ENCODE measurements at places on chromosomes 11 and 22.

- no peak for DNase-seq
Measured at GRCh38 chr11:71199226-71199820, 53.1 kb downstream of the SHANK2 start.

DNA sequence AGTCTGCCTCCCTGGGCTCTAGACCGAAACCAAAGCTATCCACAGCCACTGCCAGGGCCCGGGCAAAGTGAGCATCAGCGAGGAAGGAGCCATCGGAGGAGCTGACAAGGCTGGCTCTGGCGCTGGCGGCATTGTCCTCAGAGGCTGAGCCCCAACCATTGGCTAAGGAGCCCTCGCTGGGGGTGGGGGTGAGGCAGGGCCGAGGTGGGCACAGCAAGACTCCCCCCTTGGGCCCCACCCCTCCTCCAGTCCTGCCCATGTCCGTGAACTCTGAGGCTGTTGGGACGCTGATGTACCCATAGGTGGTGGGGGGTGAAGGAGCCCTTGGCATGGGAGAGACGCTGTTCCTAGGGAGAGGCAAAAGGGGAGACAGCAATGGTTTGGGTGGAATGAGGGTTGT is 11.2 kb downstream of the ROBO4 start:
- DNase-seq = no peak

DNA sequence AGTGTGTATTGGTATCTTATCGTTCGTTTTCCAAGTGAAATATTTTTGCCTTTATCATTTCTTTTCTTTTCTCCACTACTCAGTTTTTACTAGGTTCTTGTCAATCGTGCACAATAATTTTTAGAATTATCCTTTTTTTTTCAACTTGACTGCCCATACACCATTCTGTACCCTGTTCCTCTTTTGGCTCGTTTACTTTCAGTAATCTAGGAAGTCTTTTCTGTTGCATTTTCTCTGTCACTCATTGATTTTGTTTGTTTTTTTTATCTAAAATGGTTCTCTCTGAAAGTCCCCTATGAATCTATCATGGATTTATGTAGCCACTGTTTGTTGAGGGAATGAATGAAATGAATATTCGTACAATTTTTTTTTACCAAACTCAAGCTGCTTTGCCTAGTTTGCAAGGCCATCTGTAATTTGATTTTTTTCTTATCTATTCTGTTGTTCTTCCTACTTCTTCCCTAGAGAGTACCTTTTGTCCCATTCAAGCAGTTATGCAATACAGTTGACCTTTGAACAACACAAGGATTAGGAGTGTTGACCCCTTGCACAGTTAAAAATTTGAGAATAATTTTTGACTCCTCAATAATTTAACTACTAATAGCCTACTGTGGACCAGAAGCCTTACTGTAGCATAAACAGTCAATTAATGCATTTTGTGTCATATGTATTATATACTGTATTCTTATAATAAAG is 166.3 kb downstream of the TMEM135 start:
- DNase-seq = no peak

GRCh38 chr22:46513908-46514550 is 23.4 kb downstream of the CELSR1 start:
- no peak for DNase-seq

- DNase-seq = no peak
Measured at GRCh38 chr22:45475063-45475747, 27.5 kb upstream of the FBLN1 start.

DNA sequence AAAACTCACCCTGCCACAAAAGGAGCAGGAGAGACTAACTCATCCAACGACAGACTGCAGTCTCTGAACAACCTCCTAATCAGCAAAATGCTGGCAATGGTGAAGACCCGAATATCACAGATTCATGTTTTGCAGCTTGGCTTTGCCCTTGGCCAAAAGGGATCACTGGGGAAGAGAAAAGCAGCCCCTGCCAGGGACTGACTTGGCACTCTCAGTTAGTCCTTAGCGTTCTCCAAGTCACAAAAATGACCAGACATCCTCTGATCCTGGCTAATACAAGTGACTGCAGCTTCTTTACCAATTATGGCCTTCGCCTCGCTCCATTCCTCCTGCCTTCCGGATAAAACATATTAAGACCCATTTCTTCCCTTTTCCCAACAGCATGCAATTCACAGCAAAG is 22.4 kb upstream of the CHST1 start:
- DNase-seq = no peak

DNA sequence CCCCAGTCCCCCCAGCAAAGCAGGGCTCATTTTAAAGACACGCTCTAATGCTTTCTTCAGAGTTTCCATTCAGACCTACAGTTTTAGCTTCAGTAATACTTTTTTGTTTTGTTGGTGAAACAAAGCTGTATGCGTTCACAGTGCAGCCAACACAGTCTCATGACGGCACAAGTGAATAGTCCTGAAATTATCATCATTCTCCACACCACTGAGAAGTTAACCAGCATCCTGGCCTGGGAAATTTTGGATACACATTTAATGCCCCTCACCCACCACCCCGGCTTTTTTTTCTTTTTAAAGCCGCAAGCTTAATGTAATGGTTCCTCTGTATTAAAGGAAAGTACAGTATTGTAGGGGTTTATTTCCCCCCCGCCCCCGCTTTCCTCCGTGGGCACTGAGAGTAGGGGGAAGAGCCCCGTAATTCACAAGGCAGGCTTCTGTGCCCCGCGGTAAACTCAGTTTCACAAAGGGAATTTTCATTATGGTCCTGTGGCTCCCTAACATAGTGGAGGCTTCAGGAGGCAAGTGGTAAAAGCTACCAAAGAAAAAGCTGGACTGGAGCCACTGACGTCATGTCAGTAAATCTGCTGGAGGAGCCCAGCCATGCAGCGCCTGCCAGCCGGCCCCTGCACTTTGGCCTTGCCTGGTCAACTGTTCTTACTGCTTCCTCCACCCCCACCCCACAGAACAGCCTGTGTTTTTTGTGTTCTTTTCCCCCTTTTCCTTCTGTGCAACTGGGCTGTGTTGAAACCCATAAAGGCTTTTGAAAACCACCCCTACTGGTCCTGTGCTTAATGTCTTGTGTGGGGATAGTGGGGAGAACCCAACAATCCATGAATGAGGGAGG is 18.2 kb downstream of the TEAD1 start:
- peak; percentile 93 for DNase-seq

- no peak for DNase-seq
Measured at GRCh38 chr11:63534895-63535461, 1.6 kb upstream of the PLAAT4 start.

- no peak for DNase-seq
Measured at GRCh38 chr11:65851083-65851579, 6.8 kb downstream of the CFL1 start.

DNA sequence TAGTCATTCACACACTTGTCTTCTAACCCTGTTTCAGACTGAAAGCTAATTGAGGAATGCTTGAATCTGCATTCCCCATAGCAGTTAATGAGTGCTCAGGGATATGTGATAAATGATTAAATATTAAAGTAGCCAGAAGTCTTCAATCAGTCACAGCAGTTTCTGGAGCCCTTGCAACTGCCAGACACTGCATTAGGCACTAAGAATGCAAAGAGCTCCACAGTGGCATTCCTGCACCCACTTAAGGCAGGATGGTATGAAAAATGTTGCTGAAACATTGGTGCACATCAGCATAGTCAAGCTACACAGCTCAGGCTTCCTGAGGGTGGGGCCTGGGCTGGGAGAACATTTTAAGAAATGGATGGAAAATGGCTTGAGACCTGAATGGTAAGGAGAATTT is 6.5 kb downstream of the DTX4 start:
- DNase-seq = no peak

DNA sequence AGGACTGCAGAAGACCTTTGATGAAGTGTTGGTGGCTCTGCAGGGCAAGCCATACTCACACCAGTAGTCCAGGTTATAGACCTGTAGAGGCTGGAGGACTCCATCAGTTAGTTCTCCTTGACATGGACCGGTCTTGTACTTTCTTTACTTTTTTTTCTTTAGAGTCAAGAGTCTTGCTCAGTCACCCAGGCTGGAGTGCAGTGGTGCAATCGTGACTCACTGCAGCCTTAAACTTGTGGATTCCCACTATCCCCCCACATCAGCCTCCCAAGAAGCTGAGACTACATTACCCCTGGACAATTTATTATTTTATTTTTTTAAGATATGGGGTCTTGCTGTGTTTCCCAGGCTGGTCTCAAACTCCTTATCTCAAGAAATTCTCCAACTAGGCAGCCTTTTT is 49.6 kb upstream of the E2F8 start:
- no peak for DNase-seq

GRCh38 chr11:26109658-26110368 is 222.1 kb upstream of the ANO3 start:
- DNase-seq = no peak

GRCh38 chr11:132099692-132100091 is 729.3 kb downstream of the NTM start:
- DNase-seq = no peak

GRCh38 chr11:2890466-2891294 is 5.1 kb upstream of the CDKN1C start:
- DNase-seq = no peak

DNA sequence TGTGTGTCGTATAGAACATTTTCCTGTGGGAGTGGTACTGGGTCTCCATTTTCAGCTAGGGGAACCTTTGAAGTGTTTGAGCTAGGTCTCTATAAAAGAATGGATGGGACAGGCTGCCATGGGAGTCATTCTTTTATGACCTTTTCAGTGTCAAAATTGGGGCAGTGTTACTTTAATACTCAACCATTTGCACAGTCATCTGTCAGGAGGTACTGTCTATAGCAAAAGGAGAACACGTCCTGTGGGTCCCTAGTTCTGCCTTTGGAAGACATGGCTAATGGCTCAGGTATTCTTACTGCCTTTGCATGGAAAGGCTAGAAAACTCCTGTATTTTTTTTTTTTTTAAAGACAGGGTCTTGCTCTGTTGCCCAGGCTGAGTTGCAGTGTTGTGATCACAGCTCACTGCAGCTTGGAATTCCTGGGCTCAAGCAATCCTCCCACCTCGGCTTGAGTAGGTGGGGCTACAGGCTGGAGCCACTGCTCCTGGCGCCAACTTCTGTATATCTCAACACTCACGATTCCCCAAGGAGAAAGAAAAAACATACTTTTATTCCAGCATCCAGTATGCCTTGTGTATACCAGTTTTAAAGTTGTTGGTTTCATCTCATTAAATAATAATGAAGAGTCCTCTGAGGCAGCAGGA is 2.1 kb upstream of the ATF4 start:
- DNase-seq = no peak

- peak; percentile 57 for DNase-seq
Measured at GRCh38 chr11:100876815-100877520, 189.9 kb downstream of the ARHGAP42 start.

- no peak for DNase-seq
Measured at GRCh38 chr11:23211221-23211620, 350.9 kb upstream of the CCDC179 start.

- no peak for DNase-seq
Measured at GRCh38 chr11:130202818-130203689, 43.5 kb downstream of the ST14 start.

DNA sequence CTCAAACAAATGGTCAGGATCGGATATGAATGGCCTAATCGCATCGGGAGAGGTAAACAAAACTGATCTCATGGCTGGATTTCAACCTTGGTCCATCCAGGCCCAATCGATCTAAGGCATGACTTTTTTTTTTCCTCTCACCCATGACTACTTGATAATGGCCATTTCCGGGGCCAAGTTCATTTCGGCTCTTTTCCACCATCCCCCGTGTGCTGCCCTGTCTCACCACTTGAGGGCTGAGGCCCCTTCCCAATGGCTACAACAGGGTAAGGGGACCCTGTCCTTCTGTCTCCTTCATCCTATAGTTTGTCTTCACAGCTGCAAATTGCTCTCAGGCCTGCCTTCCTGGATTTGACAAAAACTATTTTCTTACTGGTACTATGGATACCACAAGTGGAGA is 26.7 kb downstream of the GRAP2 start:
- no peak for DNase-seq

DNA sequence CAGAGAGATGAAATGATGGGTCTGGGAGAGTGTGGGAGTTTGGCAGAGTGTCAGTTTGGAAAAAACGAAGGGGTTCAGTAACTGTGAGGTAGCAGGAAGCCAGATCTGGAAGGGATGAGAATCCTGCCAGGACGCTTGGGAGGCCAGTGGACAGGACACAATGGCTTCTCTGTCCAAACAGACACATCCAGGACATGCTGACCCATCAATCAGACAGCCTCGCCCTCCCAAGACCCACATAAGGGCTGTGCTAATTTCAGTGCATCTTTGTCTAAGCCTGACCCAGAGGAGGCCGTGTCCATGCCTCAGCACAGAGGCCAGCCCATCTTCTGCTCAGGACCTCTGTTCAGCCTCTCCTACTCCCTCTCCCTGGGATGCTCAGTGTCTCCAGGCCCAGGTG is 576.5 kb upstream of the B3GAT1 start:
- no peak for DNase-seq

DNA sequence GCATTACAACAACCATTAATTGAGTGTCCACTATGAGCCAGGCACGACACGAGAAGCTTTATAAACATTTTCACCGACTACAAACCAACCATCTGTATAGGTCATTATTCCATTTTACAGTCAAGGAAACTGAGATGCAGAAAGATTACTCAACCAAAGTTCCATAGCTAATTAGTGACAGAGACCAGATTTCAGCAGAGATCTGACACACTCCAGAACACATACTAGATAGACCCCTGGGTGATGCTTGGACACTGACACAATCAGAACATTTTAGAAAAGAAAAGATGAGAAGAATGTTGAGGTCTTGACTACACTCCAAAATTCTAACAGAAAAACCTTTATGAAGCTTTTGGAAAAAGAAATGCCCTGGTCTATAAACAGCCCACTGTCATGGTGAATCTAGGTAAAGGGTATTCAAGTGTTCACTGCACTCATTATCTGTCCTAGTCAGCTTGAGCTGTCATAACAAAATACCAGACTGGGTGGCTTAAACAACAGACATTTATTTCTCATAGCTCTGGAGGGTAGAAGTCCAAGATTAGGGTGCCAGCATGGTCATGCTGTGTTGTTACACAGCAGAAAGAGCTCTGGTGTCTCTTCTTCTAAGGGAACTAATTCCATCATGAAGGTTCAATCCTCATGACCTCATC is 89.0 kb downstream of the RELT start:
- no peak for DNase-seq

GRCh38 chr11:95322539-95322938 is 91.5 kb upstream of the SESN3 start:
- DNase-seq = no peak

- no peak for DNase-seq
Measured at GRCh38 chr11:102800767-102801166, 2.8 kb upstream of the MMP1 start.

- no peak for DNase-seq
Measured at GRCh38 chr11:66720223-66720898, 8.7 kb downstream of the SPTBN2 start.

GRCh38 chr22:37462983-37463382 is 23.2 kb downstream of the MFNG start:
- DNase-seq = peak; percentile 29

Measured in right renal cortex interstitium (tissue), 3 donors.